ENCODE measurements at places on chromosomes 11 and 22.

DNA sequence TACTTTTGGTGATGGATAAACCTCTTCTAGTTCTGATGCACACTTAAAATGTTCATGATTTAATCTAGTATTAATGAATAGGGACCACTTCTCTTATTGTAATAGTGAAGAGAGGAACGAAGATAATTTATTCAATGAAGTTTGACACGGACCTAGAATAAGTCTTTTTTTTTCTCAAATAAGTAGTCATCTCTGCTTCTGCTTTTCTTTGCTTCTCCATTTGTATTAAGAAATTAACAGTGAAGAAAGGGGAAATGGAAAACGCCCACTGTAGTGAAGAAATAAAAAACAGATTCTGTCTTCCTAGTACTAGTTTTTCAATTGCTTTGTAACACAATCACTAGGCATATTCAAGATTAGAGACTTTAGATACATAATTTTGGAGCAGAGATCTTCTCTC, 73.0 kb downstream of the CD44 start:
- DNase-seq: no peak

DNA sequence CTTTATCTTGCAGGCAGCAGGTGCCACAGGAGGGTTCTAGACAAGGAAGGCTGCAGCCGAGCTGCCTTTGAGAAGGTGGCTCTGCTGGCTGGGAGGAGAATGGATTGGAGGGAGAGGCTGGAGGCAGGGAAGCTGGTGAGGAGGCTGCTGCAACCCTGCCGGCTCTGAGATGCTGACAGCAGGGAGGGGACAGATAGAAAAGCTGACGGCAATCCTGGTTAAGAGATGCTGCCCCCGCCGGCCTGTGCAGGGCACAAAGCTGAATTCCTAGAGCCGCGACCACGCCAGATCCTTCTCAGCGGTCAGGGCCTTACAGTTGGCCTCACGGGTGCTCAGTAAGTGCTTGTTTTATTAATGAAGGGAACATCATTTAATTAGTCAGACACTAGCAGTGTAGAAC, 105.4 kb downstream of the CACNA1I start:
- no peak for DNase-seq

DNA sequence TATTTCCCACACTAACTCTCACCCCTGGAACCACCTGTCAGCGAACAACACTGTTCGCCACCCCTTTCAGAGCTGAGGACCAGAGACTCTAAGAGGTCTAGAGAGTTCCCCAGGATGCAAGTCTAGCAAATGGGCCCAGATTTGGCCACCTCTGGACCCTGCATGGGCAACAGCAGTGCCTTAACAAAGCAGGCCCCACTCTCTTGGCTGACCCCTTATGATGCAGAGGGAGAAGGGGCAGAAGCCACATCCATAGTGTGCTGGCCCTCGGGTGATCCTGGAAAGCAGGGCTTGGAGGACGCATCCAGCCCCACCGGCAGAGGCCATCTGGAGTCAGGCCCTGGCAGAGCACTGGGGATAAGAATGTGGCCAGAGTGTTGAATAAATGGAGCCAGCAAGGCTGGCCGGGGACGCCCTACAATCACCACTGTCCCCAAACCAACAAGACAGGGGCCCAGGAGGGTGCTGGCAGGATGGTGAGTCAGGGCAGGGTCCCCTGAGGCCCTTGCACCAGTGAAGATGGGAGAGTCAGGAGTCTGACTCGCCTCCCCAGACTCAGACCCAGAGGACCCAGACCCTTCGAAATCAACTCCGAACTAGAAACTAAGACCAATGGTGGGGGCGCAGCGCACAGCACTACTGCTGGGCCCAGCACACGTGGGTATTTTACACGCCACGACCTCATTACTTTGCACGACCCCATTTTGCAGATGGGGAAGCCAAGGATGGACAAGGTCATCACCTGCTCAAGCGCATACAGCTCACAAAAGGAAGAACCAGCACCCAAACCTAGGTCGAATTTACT, 6.5 kb downstream of the CSNK1E start:
- no peak for DNase-seq

DNA sequence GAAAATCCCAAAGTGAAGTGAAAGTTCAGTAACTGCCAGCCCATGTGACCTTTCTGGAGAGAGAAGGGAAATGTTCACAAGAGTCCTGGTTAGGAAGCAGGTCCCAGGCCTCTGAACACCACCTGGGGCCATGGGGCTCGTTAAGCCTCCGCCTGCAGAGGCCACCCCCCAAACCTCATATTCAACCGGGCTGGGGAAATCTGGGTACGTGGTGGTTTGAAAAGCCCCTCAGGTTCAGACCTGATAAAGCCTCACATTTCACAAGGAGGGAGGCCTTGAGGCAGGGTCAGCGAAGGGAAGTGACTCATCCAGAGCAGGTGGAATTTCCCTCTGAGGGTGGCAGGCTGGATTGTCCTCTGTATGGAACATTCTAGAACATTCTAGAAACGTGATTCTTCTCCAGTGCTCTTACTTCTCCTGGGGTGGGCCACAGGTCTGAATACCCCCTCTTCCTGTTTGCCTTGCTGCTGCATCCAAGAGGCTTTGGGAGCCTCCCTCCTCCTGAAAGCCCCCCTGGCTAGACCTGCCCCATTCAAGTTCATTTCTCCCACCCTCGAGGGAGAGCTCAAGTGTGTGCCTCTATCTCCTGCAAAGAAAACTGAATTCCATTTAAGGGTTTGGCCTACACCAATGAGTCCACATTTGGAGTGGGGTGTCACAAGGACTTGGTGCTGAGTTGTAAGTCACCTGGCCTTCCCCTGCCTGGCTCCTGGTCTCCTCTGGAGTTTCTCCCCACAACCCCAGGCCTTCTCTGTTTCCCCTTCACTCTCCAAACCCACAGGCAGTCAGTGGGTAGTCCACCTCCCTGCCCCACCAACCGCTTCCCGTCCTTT, 6.3 kb downstream of the FXYD2 start:
- DNase-seq: peak; percentile 33

GRCh38 chr22:32674925-32675825, 126.3 kb upstream of the TIMP3 start:
- no peak for DNase-seq

GRCh38 chr11:587978-588380, 11.7 kb downstream of the PHRF1 start:
- peak; percentile 61 for DNase-seq

DNA sequence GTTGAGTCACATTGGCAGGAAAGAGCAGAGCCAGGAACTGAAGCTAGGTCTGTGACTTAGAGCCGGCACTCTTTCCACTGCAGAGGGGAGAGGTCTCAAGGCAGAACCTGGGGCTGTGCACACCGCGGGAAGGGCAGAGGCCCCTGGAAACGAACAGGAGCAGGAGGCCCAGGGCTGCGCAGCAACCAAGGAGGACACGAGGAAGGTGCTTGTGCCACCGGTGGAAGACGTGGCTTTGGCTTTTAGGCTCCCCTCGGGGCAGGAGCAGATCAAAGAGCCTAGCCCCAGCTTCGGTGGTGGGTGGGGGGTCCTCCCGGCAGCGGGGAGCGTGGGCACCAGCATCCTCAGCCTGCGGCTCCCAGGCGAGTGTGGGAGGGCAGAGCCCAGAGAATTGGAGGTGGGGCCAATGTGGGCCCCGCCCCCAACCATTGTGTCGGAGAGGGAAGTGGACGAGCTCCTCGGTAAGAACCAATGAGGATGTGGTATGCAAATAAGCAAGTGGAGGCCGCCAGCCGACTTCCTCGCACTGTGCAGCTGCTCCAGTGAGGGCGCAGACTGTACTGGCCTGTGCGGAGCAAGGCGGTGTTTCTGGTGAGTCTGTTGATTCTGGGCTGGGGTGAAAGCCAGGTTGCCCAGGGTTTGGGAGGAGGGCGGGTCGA, at the start of gene CCDC116:
Gene CCDC116 (plus strand): TSS at position 524 of the 659 bp plus-strand sequence. CDS start 422 bp downstream, outside the sequence.
- DNase-seq: peak; percentile 65

DNA sequence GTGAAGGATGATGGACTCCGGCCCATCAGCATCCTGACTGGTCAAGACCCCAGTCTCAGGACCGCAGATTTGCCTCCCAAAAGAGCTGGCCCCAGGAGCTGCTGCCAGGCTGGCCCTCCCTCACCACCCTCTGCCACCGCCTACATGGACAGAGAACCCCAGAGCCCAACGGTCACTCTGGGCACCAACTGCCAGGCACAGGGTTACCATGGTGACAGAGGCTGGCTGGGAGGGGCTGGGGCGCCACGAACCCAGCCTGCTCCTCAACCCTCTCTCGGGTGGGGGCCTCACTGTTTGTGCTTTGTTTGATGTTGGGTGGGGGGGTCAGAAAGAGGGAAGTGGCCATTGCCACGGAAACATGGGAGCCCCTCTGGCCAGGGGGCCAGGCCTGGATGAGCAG, 55.8 kb downstream of the ELFN2 start:
- DNase-seq: no peak

DNA sequence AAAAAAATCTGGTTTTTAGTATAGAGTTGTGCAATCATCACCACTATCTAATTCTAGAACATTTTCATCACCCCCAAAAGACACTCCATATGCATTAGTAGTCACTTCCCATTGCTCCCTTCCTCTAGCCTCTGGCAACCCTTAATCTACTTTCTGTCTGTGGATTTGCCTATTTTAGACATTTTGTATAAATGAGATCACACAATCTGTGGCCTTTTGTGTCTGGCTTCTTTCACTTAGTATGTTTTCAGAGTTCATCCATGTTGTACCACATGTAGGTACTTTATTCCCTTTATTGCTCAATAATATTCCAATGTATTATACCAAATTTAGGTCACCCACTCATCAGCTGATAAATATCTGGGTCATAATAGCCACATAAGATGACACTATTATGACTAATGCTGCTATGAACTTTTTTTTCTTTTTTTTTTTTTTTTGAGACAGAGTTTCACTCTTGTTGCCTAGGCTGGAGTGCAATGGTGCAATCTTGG, 67.5 kb upstream of the SCUBE2 start:
- no peak for DNase-seq

GRCh38 chr11:1176224-1177019, 18.7 kb downstream of the MUC5AC start:
- DNase-seq: no peak

GRCh38 chr22:45328822-45329529, 19.2 kb downstream of the FAM118A start:
- no peak for DNase-seq

- DNase-seq: no peak
Measured at GRCh38 chr11:22674470-22675439, 8.3 kb downstream of the GAS2 start.

DNA sequence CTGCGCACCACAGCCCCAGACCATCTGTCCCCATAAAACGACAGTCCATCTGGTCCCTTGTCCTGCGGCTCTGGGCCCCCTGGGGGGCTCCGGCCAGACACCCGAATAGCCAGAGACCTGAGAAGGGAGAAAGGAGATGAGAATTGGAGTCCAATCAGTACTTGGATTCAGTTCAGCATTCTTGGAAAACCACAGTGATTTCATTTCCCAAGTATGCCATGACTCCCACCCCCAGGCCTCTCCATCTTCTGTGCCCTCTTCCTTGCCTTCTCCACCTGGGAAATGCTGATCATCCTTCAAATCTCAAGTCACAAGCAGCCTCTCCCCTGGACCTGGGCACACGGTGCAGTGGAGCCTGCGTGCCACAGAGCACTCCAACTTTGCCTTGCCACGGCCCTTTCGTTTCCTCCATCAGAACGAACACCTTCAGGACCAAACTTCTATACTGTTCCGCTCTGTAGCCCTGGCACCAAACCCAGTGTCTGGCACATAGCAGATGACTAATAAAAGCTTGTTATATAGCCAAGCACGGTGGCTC, 10.9 kb upstream of the MFNG start:
- no peak for DNase-seq

DNA sequence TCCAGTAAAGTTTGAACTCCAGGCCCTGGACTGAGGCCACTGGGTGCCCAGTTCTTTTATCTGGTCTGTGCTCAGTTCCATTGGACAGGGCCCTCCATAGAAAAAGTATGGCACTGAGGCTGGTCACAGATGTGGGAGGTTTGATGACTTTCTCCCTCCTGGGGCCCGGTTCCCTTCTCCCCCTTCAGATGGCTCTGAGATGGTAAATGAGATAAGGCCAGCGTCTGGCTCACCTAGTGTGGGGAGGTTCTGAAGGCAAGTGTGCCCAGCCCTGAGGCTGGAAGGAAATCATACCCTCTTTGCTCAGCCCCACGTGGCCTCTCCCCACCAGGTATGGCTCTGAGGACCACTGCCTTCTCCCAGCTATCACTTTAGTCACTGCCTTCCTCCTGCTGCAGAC, 1.5 kb upstream of the CLDN5 start:
- no peak for DNase-seq

GRCh38 chr11:43975629-43976028, 33.2 kb downstream of the C11orf96 start:
- no peak for DNase-seq

DNA sequence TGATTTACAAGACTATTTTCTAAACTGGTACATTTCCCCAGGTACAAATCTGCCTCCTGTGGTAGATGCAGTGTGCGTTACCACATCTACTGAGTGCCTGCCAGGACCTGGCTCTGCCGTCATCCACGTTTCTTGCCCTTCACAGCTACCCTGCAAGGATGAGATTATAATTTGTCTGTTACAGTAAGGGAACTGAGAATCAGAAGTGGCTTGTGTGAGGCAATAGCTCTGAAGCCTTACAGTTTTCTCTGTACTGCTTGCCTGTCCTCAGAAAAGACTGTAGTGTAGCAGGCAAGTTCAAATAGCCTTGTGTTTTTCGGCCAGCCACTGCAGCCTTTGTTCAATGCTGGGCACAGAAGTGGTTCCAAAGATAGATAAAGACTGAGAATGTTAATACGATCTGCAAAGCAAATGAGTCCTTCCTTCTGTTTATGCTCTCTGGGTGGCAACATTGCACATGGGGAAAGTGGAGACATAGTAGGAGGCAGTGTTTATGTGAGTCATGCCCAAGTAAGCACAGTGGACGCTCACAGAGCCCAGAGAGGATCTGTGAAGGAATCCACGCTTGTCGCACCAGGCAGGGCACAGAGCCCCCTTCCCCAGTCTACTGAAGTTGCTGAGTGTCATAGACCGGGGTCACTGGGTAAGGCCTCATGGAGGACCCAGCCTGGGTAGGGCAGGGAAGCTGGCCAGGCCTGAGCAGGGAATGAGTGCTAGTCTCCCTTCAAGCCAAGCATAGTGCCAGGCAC, 49.1 kb downstream of the MICAL2 start:
- no peak for DNase-seq

- DNase-seq: no peak
Measured at GRCh38 chr11:123428116-123428715, 1.9 kb upstream of the GRAMD1B start.

- DNase-seq: no peak
Measured at GRCh38 chr11:2097356-2097997, 41.7 kb downstream of the IGF2 start.

- DNase-seq: no peak
Measured at GRCh38 chr11:12556788-12557384, 117.3 kb upstream of the TEAD1 start.

GRCh38 chr11:9535189-9535781, 38.2 kb upstream of the WEE1 start:
- DNase-seq: peak; percentile 73

DNA sequence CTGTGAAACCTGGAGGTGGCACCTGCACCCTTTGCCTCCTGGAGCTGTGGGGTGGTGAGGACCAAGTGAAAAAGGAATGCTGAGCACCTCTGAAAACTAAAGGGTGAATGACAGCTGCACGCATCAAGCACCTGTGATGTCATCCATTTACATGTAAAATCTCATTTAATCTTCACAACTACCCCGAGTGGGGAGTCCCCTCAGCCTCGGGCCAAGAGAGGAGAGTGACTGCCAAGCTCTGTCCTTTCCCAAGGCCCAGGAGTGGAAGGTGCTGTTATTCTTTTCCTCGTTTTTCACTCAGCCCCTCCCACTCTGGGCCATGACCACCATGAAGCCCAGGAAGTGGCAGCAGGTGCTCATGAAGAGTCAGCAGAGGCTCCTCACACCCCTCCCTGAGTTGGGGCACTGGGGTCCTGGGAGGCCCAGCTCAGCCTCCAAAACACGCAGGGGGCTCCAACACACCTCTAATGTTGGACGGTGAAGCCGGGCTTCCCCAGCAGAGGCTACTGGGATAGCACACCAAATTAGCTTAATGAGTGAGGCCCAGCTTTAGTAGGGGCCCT, 35.7 kb downstream of the NECTIN1 start:
- DNase-seq: no peak
